ENCODE measurements at places on chromosomes 12 and 14.
A peak's percentile ranks its signal among the peaks of the same experiment; 100 is the strongest.

DNA sequence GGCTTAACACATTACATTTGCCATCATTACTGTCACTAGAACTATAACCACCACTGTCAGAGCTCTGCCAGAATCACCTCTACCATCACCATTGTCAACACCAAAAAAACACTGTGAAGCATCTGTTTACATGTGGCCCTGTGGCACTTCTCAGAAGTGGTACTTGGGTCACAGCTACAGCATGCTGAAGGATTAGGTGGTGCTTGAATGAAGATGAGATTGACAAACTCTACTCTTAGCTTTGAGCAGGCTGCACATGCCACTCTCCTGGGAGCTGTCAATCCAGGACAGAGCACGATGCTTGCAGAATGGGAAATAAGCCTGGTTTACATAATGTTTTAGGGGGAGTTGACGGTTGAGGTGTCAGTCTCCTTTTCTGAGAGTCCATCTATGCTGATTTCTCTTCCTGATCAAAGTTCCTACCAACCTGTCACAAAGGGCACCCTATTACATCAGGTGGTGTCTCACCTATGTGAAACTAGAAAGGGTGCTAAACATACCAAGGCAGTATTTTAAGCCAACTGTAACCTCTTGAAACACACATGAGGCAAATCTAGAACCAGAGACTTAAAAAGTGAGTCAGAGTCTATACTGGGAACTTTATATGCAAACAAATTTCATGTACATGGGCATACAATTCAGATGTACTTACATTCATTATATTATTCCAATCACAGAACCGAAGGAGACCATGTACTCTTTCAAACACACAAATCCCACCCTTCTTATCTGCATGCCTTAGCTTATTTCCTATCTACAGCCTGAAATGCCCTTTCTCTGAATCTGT, 258.7 kb downstream of the EMP1 start:
- DNase-seq = no peak

GRCh38 chr12:111753144-111753881, 13.4 kb upstream of the ALDH2 start:
- peak; percentile 52 for DNase-seq

GRCh38 chr12:20205854-20206253, 162.5 kb upstream of the PDE3A start:
- DNase-seq = no peak

DNA sequence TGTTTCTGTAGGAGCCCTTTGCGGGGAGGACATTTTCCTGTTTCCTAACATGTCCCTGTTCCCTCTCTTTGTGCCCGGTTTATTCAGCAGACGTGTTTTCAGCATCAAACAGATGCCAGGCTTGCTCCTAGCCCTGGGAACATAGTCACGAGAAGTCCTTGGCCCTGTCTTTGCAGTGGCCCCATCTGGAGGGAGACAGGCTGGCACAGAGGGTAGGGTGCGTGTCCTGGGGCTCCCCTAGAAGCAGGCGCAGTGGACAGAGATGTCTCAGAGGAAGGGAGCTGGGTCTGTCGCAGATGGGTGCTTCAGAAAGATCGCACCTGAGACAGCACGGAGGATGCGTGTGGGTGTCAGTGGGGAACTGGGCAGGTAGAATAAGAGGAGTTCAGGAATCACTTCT, 75.0 kb upstream of the DYNC1H1 start:
- DNase-seq = no peak

DNA sequence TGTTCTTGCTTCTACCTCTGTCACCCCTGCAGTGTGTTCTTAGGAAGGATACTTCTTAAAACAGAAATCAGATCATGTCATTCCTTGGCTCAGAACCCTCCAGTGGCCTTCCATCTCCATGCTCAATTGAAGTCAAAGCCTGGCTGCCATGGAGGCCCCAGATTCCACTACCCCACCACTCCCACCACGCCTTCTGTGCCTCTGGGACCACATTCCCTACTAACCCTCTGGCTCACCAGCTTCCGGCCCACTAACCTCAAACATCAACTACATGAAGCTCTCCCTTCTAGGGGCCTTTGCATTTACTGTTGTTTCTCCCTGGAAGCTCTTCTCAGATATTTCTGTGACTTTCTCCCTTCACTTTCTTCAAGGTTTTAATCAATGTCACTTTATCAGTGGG, 76.1 kb upstream of the REP15 start:
- DNase-seq = no peak

- no peak for DNase-seq
Measured at GRCh38 chr14:64363265-64363846, 24.8 kb upstream of the MTHFD1 start.

DNA sequence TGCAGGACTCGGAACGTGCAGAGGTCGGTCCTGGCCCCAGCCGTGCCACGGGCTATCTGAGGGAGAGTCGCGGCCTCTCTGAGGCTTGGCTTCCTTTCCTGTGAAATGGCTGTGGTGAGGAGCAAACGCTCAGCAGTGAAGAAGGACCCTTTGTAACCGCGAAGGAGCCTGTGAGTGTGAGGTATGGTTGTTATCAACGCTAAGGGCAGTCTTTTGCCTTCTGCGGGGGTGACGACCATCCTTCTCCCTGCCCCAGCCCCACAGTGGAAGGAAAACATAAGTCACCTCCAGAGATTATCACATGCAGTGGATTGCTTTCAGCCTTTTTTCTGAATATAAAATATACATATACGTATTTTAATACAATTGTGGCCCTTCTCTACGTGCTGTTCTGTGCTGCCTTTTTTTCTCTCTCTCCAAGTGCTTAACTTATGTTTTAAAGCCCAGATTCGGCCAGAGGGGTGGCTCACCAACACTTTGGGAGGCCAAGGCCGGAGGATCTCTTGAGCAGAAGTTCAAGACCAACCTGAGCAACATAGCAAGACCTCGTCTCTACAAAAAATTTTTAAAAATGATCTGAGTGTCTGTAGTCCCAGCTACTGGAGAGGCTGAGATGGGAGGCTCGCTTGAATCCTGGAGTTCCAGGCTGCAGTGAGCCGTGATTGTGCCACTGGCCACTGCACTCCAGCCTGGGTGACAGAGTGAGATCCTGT, 17.4 kb downstream of the TAMALIN start:
- no peak for DNase-seq

DNA sequence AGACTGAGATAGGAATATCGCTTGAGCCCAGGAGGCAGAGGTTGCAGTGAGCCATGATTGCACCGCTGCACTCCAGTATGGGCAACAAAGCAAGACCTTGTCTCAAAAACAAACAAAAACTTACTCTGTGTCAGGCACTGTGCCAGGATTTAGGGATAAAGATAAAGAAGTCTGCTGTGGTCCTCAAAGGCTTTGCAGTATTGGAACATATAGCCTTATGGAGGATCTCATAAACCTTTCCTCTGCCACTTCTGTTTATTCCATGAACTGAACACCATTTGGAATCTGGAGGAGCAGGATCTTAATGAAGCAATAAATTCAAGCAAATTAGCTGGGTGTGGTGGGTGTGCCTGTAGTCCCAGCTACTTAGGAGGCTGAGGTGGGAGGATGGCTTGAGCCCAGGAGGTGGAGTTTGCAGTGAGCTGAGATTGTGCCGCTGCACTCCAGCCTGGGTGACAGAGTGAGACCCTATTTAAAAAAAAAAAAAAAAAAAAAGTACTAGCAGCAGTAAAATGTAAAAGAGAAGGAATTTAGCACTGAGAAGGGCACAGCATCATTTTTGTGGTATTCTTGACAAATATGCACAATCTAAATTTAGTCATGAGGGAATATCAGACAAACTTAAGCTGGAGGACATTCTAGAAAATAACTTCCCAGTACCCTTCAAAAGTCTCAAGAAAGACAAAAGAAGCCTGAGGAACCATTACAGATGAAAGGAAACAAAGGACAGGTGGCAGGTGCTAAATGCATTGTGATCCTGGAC, 27.1 kb downstream of the BMAL2 start:
- DNase-seq = no peak

DNA sequence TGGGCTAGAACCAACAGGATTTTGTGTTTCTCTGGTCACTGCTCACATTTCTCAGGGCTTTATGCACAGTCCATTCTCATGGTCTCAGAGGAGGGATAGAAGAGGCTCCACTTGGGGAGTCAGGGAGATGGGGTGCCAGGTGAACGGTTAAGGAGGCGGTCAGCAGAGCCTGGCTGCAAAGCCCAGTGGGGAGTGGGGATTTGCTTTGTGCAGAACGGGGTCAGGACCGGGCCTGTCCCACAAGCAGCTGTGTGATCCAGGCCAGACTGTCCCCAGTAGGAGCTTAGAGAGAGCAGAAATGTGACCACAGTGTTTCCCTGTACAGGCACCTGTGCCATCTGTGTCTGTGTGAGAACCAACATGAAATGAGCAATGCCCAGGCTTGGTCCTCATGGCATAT, 4.1 kb downstream of the CMTM5 start:
- DNase-seq = no peak

- peak; percentile 62 for DNase-seq
Measured at GRCh38 chr14:91229743-91230200, 14.7 kb downstream of the GPR68 start.

GRCh38 chr14:24167469-24168114, 4.3 kb upstream of the REC8 start:
- no peak for DNase-seq

DNA sequence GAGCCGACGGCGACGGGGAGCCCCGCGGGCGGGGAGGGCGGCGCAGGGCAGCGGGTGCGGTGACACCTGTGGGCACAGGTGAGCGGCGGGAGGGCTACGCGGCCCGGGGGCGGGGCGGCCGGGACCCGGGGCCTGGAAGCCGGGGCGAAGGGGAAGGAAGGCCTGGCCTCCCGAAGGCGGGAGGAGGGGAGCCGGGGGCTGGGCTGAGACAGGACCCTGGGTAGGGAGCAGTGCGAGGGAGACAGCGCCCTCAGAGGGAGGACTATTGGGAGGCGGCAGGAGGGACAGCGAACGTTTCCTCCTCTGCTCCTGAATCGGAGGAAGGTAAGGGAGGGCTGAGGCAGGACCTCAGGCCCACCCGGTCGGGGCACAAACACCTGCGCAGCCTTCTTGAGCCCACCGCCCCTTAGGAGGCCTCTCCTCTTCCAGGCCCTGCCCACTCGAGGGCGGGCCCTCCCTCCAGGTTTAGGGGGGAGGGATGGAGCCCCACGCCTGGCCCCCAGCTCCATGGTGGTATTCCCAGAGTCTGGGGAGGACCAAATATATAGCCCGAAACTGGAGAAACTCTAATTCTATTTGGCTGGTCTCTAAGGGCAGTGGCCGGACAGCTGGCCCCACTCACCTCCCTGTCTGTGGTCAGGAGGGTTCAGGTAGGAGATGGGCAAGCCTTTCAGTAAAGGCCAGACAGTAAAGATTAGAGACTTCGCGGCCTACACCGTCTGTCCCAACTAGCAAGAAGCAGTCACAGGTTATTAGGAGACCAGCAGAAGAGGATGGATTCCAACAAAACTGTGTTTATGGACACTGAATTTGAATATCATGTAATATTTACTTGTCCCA, 509 bp downstream of the PLEKHG6 start:
- no peak for DNase-seq

- no peak for DNase-seq
Measured at GRCh38 chr12:94829552-94829951, 173.9 kb downstream of the NDUFA12 start.

- DNase-seq = no peak
Measured at GRCh38 chr12:90909069-90909770, 45.8 kb downstream of the CCER1 start.

DNA sequence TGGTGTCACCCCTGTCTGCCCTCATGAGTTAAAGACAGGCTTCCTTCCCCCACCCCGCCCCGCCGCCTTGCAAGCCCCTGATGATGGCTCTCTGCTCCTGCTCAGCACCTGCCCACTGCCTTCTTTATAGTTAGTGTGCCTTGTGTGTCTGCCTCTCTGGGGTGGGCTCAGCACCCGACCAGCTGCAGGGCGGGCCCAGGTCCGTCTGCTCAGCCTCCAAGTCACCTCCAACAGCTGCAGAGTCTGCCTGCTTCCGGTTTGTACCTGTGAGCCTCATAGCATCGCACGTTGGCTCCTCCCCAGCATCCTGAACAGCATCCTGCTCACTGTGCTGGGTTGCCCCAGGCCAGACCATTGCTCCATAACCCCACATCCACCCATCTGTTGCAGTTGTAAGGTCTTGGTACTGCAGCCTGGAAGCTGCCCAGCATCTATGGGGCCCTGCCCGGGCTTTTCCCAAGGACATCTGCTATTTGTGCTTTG, 3.5 kb downstream of the TGFB3 start:
- DNase-seq = no peak

GRCh38 chr14:106564058-106564643, 1037.8 kb downstream of the TMEM121 start:
- DNase-seq = peak; percentile 16

DNA sequence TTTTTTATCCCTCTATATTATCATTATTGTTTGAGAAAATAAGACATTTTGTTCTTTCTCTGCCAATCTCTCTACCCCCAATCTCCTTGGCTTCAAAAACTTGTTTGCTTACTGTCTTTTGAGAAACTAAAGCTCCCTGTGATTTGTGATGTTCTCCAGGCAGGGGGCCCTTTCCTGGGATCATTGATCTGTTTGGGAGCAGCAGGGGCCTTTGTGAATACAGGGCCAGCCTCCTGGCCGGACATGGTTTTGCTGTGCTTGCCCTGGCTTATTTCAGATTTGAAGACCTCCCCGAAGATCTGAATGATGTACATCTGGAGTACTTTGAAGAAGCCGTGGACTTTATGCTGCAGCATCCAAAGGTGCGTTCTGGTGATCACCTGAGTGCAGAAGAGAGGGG, 4.5 kb downstream of the ACOT6 start:
- no peak for DNase-seq

GRCh38 chr12:640773-641172, 22.5 kb downstream of the NINJ2 start:
- no peak for DNase-seq
